NCI-H2107 (cell line): ENCODE measurements at places on chromosomes 7 and 10.
A peak's percentile ranks its signal among the peaks of the same experiment; 100 is the strongest.

GRCh38 chr7:20307901-20308300 lies 22.8 kb upstream of the ITGB8 start:
- peak; percentile 30 for DNase-seq

DNA sequence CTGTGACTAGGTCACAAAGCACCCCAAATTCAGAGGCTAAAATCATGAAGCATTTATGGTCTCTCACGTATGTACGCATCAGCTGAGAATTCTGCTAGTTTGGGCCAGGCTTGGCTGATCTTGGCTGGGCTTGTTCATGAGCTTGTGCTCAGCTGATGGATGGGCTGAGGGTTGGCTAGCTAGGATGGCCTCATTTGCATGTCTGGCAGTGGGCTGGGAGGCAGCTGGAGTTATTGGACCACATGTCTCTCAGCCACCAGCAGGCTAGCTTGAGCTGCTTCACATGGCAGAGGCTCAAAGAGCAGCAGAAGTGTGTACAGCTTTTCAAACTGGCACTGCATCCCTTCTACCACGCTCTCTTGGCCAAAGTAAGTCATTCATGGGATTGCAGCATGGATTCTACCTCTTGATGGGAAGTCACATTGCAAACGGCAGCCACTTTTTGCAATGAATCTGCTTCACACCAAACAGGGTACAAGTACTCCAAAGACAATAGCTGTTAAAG lies 770.3 kb downstream of the TYW1 start:
- DNase-seq = no peak

- DNase-seq = no peak
Measured at GRCh38 chr10:110376021-110376766, 71.5 kb upstream of the SMNDC1 start.

GRCh38 chr10:94324609-94325233 lies 38.0 kb downstream of the NOC3L start:
- no peak for DNase-seq

- no peak for DNase-seq
Measured at GRCh38 chr10:124249812-124250432, 156.5 kb upstream of the CHST15 start.

- no peak for DNase-seq
Measured at GRCh38 chr10:70925377-70926225, 37.2 kb upstream of the PCBD1 start.
